Ecto neural progenitor cell (in vitro differentiated cells): ENCODE measurements at places on chromosomes 4 and X.
A peak's percentile ranks its signal among the peaks of the same experiment; 100 is the strongest.

GRCh38 chrX:132958091-132958703 lies at the start of gene HS6ST2:
Gene HS6ST2 (minus strand): TSS chrX:132958629.
- DNase-seq: peak; percentile 64

DNA sequence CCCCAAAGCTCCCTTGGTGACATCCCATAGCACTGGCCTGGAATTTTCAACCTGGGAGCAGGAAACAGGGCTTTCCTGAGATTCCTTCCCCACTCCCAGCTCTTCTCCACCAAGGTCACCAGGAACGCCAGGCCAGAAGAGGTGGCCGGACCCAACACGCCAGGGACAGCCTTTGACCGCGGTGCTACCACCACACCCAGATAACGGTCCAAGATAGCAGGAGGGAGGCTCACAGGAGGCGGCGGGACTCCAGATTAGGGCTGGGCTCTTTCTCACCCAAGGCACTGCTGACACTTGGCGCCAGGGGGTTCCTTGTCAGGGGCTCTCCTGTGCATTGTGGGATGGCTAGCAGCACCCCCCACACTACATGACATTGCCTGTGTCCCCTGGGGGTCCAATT lies 22.9 kb downstream of the ZFYVE28 start:
- no peak for DNase-seq

GRCh38 chr4:112007391-112007790 lies 137.9 kb upstream of the FAM241A start:
- DNase-seq: no peak

- no peak for DNase-seq
Measured at GRCh38 chr4:152693871-152694270, 14.1 kb upstream of the TMEM154 start.
